ENCODE measurements at places on chromosomes 2 and 18.

GRCh38 chr2:190311893-190312634 is 7.6 kb downstream of the HIBCH start:
- no peak for DNase-seq

DNA sequence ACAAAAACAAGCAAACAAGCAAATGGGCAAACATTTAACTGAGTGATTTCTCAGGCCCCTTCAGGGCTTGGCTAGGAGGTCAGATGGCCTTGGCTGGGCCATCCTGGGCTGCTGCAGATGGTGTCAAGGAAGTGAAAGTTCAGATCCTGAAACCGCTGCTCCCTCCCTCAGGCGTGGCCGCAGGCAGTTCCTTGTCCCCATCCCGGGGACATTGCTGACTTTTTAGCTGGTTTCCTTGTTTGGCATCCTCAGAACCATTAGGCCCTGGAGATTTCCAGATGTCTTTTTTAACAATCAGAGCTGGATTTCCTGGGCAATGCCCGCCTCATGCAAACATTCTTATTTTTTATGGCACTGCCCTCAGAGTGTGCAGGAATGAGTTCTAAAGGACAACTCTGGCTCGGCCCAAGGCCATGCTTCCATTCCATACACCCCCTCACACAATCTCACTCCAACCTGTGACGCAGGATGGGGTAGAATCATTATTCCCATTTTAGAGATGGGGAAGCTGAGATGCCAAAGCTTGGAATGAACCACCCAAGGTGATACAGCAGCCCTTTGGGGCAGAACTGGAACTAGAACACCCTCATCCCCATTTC is 86.1 kb upstream of the ZCCHC2 start:
- DNase-seq = no peak

- DNase-seq = no peak
These were observed 409.7 kb upstream of the PIK3C3 start for GRCh38 chr18:41545091-41545888.

GRCh38 chr2:195727106-195727505 is 70.1 kb downstream of the SLC39A10 start:
- DNase-seq = no peak

- peak; percentile 87 for DNase-seq
These were observed 388.6 kb upstream of the TNP1 start for GRCh38 chr2:217248312-217248935.

DNA sequence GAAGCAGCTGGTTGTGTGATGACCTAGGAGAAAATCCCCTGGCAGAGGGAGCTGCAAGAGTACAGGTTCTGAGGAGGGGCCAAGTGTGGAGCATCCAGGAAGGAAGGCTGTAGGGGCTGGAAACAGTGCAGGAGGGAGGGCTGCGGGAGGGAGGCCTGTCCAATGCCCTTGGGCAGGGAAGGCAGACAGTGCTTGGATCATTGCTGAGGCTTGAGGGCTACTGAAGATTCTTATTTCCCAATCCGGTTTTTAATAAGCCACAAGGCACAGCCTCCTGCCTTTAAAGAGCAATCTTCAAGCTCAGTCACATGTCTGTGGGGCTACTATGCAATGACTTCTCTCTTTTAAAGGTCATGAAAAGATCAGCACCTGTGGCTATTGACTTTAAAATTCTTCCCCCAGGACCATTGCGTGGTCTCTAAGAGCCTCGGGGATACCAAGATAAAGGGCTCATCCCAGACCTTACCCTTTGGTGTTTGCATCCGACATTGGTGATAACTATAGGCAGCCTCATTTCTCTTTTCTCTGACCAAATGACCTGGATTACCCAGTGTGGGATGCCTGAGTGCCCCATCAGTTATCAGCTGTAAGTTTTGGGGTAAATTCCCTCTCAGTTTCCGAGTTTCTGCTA is 149.6 kb downstream of the DOCK10 start:
- no peak for DNase-seq

- DNase-seq = peak; percentile 40
These were observed 475.8 kb downstream of the TXNL1 start for GRCh38 chr18:56162311-56163265.

GRCh38 chr2:215678094-215678493 is 242.2 kb upstream of the FN1 start:
- DNase-seq = no peak

DNA sequence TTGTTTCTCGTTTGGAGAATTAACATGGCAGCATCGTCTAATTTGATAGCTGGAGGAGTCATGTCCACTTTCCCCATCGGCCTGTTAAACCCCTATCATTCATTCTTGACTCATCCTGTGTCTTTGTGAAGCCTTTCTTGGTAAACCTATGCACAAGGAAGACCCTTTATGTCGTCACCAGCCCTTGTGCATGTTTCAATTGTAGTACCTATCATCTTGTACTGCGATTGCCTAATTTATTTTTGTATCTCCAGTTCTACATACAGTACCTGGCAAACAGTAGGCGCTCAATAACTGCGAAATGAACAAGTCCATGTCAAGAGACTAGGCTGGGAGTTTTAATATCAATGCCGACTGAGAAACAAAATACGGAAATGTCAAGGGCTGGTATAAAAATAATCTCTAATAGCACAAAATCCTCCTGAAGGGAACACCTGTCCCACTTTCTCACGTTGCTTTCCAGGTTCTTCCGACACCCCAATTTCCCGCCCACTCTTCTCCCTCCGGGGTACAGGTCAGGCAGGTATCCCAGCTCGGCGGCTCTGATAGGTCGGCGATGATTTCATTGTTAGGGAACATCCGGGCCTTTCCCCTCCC is 1.3 kb upstream of the PPM1B start:
- no peak for DNase-seq

DNA sequence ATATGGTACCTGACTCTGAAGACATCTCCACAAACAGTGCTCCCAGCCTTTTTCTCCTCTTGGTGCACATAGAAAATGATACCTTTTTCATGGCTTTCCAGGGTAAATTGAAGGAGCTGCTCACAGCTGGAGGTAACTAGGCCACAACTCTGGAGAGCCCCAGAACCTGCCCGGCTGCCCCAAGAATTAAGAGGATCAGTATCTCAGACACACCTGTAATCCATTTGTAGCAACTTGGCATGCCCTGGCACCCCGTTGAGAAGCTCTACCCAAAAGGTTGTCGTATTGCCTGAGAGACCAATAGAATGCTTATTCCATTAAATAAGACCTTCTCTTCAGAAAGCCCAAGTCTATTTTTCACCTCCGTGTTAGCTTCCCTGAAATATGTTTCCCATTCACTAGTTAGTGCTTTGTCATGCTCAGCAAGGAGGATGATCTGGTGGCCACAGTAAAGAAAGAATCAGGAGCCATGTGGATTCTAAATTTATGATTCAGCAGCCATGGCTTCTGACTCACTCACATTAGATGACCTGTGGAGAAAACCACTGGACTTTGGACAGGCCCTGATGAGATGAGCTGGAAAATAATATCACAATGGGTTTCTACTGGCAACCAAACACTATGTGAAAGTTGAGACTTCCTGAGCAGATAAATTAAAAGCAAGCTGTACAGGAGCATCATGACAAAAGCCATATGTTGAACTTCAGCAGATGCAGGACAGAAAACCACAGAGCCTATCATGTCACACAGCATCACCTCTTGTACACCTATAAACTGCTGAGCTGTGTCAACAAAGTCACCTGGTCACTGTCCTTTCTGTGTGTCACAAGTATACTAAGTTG is 253.3 kb upstream of the OSR1 start:
- peak; percentile 97 for DNase-seq

GRCh38 chr2:71428472-71429383 is 24.6 kb upstream of the DYSF start:
- DNase-seq = no peak

DNA sequence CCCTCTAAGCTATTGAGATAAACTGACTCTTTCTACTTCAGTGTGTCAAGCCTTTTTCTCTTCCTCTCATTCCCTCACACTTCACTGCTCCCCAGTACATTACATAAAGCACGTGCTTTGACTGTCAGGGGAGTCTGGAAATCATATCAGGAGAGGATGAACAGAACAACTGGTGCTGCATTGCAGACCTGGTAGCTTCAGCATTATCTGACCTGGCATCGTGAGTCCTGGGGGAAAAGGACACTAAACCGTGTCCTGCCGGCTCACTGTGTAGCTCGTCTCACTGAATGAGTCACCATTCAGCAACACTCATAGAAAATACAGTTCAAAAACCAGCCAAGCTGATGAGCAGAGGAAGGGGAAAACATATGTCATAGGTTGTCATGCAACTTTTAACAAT is 108.5 kb upstream of the UNC80 start:
- peak; percentile 49 for DNase-seq

- DNase-seq = no peak
These were observed 406.2 kb downstream of the NUP35 start for GRCh38 chr2:183530333-183530901.

DNA sequence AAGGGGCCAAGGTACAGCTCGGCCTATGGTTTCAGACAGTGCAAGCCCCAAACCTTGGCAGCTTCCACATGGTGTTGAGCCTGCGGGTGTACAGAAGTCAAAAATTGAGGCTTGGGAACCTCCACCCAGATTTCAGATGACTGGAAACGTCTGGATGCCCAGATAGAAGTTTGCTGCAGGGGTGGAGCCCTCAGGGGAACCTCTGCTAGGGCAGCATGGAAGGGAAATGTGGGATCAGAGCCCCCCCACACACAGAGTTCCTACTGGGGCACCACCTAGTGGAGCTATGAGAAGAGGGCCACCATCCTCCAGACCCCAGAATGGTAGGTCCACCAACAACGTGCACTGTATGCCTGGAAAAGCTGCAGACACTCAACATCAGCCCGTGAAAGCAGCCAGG is 15.0 kb upstream of the DNAH7 start:
- DNase-seq = no peak

DNA sequence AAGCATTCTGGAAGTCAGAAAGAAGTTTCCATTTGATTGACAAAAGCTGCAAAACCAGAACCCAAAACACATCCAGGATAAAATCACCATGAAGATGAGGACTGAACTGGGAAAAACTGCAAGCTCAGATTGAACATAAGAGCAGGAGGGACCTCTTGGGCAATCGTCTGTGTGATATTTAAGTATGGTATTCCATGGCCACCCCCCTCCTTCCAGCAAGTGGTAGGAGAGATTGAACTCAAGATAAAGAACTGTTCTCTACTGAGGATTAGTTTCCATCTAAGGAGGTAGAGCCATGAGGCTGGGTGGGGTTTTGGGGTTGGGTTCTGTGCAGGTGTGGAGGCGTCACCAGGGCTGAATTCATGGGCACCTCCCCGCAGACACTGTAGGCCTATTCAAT is 251.1 kb downstream of the NCKAP5 start:
- no peak for DNase-seq

- no peak for DNase-seq
These were observed 60.5 kb downstream of the CUL3 start for GRCh38 chr2:224524657-224525056.

DNA sequence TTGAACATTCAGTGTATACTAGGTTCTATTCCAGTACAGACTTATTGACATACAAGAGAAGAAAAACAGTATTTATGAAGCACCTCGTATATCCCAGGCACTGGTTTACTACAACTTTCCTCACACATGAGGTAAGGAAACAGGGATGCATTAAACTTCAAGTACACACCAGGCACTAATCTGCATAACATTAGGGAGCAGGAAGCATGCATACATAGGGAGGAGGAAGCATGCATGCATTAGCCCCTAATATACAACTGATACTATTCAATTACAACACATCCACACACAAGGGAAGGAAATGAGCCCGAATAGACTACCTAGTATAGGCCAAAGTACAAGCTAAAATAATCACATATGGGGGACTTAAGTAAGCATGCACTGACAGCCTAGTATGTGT is 525.3 kb downstream of the SUCLG1 start:
- DNase-seq = no peak

DNA sequence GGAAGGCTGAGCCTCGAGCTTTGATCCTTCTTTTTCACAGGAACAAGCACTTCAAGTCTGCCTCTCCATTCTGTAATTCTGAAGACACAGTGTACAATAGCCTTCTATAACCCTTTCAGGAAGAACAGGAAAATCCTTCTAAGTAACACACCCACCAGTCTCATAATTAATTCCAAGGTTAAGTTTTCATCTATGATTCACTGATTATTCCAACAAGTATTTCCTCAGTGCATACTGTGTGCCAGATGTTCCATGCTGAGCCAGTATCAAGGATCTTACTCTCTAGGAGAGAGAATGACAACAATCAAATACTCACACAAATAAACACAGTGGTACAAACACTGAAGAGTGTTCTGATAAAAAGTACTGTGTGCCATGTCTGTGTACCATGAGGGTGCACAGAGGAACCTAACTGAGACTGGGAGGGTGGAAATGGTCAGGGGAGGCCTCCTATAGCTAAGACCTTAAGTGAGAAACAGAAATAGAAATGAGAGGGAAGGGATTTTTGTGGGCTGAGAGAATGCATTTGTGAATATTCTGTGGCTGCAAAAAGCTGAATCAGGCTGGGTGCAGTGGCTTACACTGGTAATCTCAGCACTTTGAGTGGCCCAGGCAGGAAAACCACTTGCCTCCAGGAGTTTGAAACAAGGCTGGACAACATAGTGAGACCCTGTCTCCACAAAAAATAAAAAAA is 7.3 kb upstream of the MTLN start:
- DNase-seq = peak; percentile 65

GRCh38 chr2:102603904-102604303 is 15.4 kb upstream of the SLC9A2 start:
- no peak for DNase-seq

- DNase-seq = no peak
These were observed 382.2 kb downstream of the NBAS start for GRCh38 chr2:15178946-15179345.

- no peak for DNase-seq
These were observed 21.1 kb downstream of the TET3 start for GRCh38 chr2:74005786-74006185.

GRCh38 chr2:129347486-129348217 is 631.8 kb upstream of the RAB6C start:
- DNase-seq = no peak

GRCh38 chr2:230915319-230915718 is 9.7 kb downstream of the GPR55 start:
- DNase-seq = no peak

DNA sequence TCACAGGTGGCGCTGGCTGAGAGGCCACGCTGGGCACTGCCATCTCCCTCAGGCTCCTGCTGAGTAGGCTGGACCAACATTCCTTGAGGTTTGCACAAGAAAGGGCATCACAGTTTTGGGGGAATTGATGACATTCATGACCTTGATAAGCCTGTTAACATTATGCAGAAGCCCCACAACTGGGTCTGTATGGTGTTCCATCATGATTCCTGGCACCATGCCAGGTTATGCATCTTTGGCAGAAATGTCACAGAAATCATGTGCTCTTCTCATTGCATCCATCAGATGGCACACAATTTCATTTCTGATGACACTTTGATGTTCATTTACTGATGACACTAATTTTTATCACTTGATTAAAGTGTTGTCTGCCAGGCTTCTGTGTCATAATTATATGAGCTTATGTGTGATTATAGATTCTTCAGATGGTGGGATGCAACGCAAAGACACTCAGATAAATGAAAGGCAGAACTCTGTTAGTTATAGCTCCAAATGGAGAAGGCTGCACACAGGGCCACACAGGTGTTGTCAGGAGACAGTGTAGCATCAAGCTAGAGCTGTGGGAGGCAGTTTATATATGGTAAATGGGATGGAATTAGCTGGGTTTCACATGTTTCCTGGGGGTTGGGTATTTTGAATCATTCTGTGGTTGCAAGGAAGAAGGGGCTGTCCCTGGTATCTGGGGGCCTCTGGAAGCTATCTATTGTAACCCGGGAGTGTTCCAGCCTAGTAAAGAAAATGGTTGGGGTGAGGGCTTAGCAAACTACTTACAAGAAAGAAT is 191.3 kb downstream of the SLC39A10 start:
- DNase-seq = peak; percentile 18

Data from fibroblast of skin of right biceps (primary cell).